ENCODE measurements at places on chromosomes 5 and 9.

- no peak for DNase-seq
Measured at GRCh38 chr9:93684161-93684765, 107.9 kb downstream of the PHF2 start.

- no peak for DNase-seq
Measured at GRCh38 chr9:1829719-1830118, 185.4 kb upstream of the SMARCA2 start.

DNA sequence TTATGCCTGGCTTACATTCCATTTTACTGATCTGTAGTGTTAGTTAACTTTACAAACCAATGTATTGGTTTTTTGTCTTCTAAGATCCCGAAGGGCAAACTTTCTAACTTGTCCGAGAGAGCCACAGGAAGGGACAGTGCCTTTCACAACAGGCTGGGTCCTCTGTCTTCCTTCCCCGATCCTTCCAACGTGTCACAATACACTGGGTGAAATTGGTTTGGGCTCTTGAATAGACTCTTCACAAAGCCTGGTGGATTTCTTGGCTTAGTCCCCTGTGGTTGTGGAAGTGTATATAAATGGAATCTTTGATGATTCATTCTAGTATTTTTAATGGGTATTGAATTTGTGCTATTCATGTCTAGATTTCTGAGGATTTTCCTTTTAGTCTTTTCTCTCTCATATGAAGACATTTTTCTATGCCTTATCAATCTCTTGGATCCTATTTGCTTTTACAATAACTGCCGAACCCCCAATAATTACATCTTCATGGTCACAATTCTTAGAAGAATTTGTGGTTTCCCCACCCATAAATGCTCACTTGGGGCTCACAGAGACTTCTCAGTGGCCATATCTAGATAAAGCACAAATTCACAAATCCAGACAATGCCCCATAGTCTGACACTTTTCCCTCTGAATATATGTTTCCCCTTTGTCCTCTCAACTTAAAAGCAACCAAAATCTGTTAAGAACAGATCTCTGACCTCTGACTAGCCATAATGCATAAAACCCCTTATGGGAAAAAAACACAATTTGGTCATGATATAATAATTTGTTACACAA is 107.7 kb downstream of the MTRR start:
- no peak for DNase-seq

DNA sequence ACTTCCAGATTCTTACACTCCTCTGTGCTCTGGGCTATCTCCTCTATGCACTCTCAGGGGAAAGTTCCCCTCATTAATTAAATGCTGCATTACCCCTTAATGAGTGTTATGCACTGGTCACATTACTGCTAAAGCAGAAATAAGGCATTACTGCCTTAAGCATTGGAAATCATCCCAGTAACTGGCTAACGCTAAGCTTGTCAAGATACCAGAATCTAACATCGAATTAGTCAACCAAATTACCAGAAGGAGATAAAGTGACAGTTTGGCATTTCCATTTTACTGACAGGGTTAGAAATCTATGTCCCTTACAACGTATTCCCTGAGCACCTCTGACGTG is 69.5 kb upstream of the FAM169A start:
- no peak for DNase-seq

GRCh38 chr5:169980418-169981053 is at the start of gene INSYN2B:
INSYN2B (minus strand) TSS chr5:169980495; CDS start chr5:169883898, 96,597 bp downstream.
- no peak for DNase-seq

- no peak for DNase-seq
Measured at GRCh38 chr5:72156946-72157624, 49.8 kb downstream of the MAP1B start.

DNA sequence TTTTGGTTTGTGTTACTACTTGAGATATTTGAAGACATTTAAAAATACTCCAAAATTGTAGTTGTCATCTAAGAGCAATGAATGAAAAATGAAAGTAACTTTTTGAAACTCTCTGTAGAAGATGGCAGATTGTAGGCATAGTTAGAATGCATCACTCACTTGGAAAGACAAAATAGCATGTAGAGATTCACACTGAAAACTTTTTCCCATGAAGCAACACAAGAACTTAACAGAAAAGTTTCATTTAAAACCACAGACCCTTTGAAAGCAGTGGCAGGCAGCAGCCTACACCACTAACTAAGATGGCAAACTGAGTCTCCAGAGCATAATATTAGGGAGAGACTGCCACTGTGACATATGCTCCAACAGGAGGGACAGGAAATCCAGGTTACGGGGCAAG is 18.9 kb upstream of the FAM174A start:
- DNase-seq = no peak

DNA sequence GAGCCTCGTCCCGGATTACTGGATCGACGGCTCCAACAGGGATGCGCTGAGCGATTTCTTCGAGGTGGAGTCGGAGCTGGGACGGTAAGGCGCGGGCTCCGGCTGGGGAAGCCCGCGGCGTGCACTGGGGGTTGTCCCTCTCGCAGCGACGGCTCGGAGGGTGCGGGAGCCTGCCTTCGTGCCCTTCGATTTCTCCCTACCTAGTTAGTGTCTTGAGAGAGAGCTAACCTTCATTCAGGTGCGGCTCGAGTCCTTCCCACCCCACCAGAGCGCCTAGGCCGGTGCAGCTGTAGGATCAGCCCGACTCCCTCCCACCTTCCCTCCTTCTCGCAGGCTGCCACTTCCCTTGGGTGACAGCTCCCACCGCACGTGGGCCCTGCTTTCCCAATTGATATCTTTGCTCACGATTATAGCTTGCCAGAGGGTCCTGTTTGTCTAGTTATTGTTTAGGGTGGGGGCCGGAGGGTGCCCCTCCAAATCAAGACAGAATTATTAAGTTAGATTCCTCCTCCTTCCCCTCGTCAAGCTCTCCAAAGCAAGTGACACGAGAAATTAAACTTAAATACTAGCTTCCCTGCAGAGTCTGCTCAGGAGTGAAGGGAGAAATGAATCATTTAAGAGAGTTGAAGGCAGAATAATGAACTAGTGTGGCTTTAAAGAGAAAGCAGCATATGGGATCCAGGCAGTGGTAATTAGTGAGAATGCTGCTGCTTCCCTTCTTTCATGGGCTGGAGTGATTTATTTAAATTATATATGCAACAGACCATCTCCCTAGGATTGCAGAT is 569 bp downstream of the CAMK4 start:
- no peak for DNase-seq

DNA sequence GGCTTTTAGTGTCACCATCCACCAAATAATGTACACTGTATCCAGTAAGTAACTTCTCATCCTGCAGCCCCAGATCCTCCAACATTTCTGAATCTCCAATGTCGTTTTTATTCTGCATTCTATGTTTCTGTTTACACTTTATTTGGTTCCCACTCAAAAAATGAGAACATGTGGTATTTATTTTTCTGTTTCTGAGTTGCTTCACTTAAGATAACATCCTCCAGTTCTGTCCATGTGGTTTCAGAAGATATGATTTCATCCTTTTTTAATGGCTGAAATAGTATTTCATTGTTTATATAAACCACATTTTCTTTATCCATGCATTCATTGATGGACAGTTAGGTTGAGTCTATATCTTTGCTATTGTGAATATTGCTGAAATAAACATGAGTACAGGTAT is 677.3 kb upstream of the FTMT start:
- DNase-seq = no peak

DNA sequence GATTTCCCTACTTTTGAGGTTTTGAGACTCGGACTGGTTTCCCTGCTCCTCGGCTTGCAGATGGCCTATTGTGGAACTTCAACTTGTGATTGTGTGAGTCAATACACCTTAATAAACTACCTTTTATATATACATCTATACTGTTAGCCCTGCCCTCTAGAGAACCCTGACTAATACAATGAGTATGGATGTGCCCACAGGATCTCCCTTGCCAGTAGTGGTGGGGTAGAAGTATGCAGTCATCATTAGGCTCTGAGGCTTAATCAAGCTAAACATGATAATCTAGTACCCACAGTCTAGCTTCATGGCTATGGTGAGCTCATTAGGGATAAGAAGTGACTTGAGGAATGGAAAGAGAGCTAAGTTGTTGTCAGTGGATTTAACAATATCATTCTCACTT is 412.8 kb upstream of the PTGER4 start:
- no peak for DNase-seq

DNA sequence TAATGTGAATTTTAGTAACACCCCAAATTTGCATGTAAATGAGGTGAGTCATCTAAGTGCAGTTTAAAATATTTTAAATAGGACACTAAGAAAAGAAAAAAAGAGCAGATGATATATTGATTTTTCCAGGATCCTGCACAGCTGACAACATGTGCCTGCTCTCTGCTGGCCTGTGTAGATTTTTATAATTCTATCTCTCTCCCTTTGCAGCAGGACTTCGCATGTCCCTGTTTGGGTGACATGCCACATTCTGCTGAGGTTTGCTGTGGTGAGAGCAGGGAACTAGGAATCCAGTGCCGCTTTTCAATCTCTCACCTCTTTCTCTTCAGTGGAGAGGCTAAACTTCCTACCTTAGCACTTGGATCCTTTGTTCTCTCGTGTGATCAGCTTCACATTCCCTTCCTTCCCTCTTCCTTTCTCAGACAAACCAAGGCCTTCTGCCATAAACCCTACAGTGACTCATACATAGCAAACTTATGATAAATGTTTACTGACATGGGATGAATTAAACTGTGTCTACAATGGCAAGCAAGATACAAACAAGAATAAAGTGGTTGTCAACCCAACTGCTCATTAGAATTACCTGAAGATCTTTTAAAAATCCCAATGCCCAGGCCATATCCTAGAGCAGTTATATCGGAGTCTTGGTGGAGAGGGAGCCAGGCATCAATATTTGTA is 198.8 kb upstream of the EFNA5 start:
- no peak for DNase-seq

DNA sequence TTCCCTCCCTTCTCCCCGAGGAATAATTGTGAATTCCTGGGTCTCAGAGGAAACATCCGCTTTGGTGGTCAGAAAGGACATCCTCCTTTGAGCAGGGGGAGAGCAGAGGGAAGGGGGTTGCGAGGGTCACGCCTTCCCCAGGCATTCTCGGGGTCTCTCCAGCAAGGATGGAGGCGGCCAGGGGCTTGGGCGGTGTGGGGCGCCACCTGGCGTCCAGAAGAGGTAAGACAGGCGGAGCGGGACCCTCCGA is 129.1 kb downstream of the KCNIP1 start:
- DNase-seq = no peak

DNA sequence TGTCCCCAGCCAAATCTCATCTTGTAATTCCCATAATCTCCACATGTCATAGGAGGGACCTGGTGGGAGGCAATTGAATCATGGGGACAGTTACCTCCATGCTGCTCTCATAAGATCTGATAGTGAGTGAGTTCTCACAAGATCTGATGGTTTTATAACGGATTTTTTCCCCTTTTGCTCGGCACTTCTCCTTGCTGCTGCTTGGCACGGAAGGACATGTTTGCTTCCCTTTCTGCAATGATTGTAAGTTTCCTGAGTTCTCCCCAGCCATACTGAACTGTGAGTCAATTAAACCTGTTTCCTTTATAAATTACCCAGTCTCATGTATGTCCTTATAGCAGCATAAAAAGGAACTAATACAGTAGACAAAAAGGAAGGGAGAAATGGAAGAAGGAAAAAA is 76.7 kb upstream of the CCNG1 start:
- DNase-seq = no peak

DNA sequence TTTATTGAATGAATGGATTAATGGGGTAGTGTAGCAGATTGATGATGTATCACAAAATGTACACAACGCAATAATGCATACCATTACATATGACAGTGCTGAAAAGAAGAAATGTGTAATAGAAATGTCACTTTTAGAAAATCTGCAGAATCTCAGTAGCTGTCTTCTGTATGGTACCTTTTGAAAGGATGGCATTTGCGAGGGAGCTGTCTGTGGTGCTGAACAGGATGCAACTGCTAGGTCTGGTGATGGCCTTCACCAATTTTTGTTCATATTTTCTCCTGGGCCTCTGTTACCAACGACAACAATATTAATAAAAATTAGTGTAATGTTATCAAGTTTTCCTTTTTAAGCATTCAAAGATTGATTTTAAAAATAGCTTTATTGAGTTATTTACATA is 36.2 kb upstream of the OTULIN start:
- no peak for DNase-seq

- DNase-seq = no peak
Measured at GRCh38 chr9:33815781-33816180, 1.2 kb upstream of the UBE2R2 start.

GRCh38 chr5:143673676-143674468 is 138.1 kb upstream of the HMHB1 start:
- DNase-seq = no peak

GRCh38 chr9:136119061-136119882 is 597 bp upstream of the TMEM250 start:
- DNase-seq = no peak

GRCh38 chr5:160423099-160423498 is 1.4 kb downstream of the PTTG1 start:
- DNase-seq = no peak

DNA sequence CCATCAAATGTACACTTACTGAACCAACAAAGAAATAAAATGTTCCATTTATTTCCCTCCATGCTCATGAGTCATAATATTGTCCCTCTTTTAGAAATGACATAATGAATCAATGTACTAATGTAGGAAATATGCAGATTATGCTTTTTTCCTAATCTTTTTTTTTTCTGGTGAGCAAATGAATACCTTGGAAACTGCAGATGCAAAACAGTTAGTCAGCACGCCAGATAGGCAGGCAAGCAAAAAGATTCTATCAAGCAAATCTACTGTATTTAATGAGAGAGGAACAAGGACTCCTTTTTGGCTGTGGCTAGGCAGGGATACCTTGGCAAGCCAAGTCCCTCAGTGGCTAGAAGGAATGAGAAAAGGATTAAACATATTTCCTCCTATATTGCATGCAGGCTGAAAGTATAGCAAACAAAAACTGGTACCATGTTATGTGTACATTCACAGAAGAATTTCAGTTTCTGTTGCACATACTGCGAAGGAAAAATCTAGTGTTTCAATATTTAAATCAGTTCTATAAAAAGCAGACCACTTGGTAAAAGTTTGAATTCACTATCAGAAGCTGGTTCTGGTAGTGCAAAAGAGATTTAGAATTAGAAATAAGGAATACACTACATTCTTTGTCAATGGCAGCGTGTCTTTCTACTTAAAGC is 605.4 kb downstream of the TLE1 start:
- DNase-seq = peak; percentile 68
